ENCODE measurements at places on chromosomes 16 and 17. TPM values are rescaled to one million over a fixed set of nuclear protein-coding genes. Genes with fewer than 3 reads are reported as not detected.
A peak's percentile ranks its signal among the peaks of the same experiment; 100 is the strongest.

DNA sequence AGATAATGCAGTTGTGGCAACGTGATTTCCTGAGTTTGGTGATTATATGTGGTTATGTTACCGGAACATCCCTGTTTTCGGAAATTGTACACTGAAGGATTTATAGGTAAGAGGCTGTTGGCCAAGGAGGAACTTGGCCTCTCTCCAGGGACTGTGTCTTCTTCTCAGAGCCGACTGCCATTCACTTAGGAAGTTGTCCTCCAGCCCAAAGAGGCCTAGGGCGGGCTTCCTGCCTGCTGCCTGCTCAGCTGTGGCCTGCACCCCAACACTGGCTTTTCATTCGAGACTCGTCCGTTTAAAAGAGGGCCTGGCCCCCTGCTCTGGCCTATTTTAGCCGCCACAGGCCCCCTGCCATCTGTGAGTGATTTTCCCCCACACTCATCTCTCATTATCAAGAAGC is 64.3 kb downstream of the ZDHHC7 start:
- no peak for DNase-seq

GRCh38 chr16:84501077-84501735 is 3.3 kb downstream of the MEAK7 start:
- DNase-seq: no peak

- no peak for DNase-seq
These were observed 2.5 kb downstream of the RPL13 start for GRCh38 chr16:89562939-89563338.

GRCh38 chr17:43418441-43419374 is 19.9 kb downstream of the ARL4D start:
- DNase-seq: peak; percentile 88

- DNase-seq: no peak
These were observed 12.1 kb downstream of the HAPSTR1 start for GRCh38 chr16:9103546-9103945.

DNA sequence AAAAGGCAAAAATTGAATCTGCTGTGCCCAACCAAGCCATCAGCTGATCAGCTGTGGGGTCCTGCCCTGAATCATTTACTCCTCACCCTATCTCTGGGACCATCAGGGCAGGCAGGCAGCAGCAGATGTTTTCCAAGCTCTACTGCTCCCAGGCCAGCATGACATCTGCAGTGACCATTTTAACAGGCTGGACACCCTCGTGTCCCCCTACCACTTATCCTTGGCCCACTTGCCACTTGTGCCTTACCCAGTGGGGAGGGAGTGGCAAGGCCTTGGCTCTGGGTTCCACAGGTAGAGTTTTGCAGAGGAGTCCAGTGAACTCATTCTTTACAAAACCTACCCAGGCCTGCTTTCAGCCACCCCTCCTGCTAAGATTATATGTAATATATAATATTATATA is 12.0 kb upstream of the CA4 start:
- peak; percentile 25 for DNase-seq

DNA sequence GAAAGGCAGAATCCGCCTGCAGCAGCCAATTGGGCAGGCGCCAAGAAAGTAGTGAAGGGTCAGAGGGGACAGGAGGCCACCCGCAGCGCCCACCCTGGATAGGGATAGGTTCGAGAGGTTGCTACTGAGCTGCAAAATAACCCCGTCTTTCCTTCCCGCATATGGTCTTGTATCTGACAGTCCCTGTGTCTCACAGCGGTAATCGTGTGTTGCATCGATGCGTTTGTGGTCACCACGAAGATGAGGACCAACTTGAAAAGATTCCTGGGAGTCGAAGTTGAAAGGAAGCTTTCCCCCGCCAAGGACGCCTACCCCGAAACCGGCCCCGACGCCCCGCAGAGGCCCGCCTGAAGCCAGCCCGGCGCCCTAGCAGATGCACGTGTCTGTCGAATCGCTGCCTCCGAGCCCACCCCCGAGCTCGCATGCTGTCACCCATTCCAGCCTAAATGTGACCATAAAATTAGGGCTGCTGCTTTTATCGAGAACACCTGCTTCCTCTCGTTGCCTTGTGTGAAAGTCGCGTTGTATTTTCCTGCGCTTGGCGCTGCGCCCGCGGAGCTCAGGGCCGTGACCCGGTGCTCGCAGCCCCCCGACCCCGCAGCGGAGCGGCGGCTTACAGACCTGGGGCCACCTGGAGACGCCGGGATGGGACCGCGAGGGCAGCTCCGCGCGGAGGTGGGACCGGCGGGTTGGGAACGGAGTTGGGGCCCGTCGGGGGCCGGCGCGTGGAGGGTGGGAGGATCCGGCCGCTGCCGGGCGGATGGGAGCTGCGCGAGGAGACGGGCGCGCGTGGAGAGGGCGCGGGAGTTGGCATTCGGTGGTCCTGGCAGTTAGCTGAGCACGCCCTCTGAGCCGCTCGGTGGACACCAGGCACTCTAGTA is at the start of gene CMTM2:
Gene CMTM2, plus strand, starts transcription at position 813 of the 881 bp plus-strand sequence. CDS start 145 bp downstream, outside the sequence.
- peak; percentile 61 for DNase-seq

DNA sequence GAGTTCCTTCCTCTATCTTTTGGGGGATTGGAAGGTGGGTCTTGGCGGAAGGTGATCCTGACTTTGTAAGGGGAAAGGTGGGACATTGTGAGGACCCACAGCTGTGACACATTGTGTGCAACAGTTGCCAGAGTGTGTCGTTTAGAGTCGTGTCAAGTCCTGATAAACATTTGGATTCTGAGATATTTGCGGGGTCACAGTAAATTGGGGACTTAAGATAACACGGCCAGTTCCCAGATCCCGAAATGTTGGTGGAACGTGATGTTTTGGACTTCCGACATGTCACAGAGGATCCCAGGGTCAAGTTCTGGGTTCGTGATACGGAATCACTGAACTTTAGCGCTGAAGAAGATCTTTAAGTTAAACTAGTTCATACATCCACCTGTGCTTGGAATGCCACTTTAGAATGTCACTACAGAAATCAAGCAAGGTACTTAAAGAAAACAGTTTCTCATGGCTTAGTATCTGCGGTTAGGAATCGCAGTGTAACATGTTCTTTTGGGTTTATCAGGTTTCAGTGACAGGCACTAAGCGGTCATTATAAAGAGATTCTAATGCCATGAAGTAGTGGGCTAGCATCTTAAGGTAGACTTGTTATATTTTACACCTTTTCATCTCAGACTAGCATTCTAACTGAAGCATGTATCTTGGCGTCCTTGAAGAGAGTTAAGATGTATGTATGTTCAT is 815 bp downstream of the ATAD5 start:
- DNase-seq: no peak

DNA sequence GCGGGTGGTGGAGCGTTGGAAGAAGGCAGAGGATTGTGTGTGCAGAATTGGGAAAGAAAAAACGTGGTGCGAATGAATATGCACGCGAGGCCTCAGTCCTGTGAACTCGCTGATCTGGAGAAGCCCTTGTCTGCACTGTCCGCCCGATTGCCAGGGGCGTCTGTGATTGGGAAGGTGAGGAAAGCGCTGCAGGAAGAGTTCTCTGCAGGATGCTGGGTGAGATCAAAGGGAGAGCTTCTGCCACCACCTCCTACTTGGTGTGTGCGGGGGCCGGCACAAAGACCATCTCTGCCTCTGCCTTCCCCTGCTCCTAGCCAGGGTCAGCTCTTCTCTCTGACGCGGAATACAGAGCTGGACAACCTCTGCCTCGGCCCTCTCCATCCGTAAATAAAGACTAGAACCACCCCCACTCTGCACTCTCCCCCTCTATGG is 841 bp upstream of the RAB5C start:
- DNase-seq: peak; percentile 87

DNA sequence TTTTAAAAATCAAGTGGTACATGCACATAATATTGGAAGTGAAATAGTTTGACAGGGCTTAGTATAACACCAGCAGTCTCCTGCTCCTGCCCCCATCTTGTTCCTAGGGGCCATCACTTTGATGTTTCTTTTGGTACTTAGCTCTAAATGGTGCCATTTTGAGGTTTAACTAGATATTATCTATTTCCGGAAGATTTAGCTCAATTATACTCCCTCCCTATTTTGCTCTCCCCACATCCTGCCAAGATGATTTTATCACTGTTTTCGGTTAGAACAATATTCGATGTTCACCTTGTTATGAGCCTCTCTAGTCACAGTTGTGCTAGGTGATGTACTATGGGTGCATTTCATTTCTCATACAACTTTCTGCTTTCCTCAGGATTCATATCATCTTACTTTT is 20.0 kb upstream of the SLC35G3 start:
- no peak for DNase-seq

DNA sequence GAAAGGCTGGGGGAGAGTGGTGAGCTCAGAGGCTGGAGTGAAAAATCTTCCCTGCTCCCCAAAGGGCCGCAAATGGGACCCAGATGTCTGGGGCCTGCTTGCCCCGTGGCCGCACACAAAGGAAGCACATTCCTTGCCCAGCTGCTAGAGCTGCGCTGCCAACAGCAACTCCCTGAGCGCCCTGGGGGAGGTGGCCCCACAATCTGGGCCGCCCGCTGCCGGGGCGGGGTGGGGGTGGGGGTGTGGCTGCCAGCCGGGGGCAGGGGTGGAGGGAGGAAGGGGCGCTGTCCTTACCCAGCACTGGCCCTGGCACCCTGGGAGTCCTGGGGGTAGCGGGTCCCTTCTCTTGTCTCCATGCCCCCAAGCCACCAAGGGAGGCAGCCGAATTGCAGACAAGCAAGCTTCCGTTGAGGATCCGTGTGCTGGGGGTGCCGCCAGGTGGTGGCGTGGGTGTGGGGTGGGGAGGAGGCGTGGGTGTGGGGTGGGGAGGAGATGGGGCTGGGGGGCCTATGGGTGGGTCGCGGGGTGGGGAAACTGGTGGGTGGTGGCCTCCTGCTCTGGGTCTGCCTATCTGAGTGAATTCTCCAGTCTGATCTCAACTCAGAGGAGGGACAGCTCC is 48.4 kb upstream of the PABPN1L start:
- DNase-seq: no peak

- no peak for DNase-seq
These were observed 93.8 kb upstream of the FAM20A start for GRCh38 chr17:68694791-68695485.

- DNase-seq: no peak
These were observed 62.3 kb downstream of the NFATC3 start for GRCh38 chr16:68147444-68147843.

DNA sequence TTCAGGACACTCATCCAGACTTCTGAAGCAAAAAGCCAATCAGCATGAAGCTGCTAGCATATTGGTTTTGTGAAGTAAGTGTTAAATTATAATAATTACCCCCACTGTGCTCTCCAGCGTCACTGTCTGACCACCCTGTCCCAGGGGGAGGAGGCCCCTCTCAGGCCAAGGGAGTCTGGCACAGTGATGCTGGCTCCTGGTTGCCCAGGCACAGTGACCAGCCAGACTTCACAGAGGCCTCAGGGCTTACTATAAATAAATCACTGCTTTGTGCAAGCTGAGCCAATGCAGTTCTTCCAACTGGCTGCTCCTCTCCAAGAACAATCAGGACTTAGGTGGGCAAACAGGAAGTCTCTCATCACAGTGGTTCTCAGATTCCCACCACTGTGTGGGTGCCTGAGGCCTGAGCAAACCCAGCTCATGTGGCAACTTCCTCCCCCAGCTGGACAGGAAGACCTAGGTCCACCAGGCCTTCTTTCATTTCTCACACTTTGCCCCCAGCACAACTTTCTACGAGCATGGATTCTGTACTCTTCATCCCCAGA is 1.7 kb upstream of the DBNDD1 start:
- no peak for DNase-seq

DNA sequence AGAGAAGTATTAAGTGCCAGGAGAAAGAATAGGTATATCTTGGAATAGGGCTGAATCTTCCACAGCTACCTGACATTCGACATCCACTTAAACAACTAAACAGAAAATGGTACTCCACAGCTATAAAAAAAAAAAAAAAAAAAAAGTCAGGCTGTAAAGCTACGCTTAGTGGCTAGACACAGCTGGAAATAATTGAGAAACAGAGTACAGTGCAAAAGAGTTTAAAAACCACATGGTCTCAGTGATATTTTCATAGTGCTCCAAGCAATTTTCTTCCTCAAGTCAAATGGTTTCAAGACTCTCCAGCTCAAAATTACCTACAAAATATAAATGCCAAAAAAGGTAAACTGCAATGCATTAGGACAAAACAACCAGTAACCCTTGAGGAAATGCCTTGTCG is 607.1 kb downstream of the KCNJ2 start:
- no peak for DNase-seq

- peak; percentile 73 for DNase-seq
These were observed 35.2 kb downstream of the GJC1 start for GRCh38 chr17:44794851-44795413.

- no peak for DNase-seq
These were observed 15.8 kb upstream of the SLC46A1 start for GRCh38 chr17:28421787-28422305.

DNA sequence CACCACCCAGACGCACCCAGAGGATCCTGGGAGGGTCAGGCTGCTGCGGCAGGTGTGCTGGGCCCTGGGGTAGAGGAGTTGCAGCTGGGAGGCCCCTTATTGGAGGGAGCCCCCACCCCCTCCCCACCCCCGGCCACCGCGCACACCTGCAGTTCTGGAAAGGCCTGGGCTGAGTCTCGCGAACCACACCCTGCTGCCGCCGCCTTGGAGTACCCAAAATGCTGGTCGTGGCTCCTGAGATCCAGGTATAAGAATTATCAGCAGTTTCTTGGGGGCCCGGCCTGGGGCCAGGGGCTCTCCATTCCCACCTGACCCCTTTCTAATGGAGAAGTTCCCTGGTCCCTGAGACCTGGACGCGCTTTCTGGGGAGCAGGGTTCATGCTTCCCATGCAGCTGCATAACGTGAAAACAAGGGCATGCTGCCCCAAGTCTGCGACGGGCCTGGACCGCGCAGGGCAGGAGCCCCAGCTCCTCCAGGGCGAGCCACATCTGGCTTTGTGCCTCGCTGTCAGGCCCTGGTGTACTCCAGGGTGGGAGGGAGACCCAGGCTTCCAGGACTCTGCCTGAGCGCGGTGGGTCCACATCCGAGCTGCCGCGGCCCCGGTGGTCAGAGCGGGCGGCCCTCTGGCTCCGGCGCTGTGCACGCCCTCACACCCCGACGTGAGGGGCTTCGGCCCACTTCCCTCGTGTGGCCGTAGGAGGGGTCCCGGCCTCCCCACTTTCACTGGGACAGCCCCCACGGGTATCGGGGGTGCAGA is 7.3 kb upstream of the SNAI3 start:
- DNase-seq: no peak

- DNase-seq: peak; percentile 80
These were observed 289.0 kb downstream of the CEP112 start for GRCh38 chr17:65902831-65903522.

GRCh38 chr17:38544175-38544838 is 61.4 kb downstream of the SRCIN1 start:
- peak; percentile 51 for DNase-seq

The SYCE1L gene
- 9.2 TPM for total RNA-seq

The OR4D1 gene
- total RNA-seq: 0.07 TPM

The TNFSF13 gene
- 1.7 TPM for total RNA-seq

The KRTAP2-3 gene
- total RNA-seq: not detected

The ZNF688 gene
- total RNA-seq: 6.6 TPM
